AML-193 (cell line): ENCODE measurements at places on chromosomes 2 and 18.

DNA sequence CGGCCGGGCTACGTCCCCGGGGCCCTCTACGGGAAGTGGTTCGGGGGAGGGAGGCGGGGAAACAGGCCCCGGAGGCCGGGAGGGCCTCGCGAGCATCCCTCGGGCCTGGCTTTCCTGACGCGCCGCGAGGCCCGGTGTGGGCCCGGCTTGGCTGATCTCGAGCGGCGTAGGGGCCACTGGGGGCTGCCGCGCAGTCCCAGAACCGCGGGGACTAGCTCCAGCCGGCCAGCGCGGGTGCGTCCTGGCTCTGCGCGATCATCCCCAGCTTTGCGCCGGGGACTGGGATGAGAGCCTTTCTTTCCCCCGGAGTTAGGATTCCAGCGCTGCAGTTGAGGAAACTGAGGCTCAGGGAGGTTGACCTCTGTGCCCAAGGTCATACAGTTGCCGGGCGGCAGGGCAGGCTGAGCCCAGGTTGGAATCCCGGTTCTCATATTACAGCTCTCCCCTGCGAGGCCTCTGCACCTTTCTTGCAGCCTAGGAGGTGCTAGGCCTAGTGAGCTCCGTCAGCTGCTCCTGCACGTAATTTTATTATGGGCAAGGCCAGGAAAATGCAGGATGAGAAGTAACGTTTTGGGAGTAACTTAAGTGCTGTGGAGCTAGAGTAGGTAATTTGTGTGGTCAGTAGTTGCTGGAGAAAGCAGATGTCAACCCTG, 501 bp downstream of the LPIN1 start:
- DNase-seq, result no peak

DNA sequence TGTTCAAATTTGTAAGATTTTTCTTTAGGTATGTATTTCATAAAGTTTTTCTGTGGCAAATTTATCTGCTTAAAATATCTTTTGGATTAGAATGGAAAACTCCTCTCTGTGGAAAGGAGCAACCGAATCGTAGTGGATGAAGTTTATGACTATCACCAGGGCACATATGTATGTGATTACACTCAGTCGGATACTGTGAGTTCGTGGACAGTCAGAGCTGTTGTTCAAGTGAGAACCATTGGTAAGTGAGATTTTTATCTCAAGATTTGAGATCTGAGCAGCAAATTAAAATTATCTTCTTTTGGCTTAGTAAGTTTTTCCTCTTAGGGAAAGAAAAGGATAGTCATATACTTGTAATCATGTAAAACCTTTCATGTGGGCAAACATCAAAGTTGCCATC, 14.2 kb downstream of the IL18RAP start:
- no peak for DNase-seq

- no peak for DNase-seq
Observed at GRCh38 chr18:76266236-76266991, 228.6 kb downstream of the ZNF516 start.

GRCh38 chr2:42569116-42569711, 782 bp downstream of the MTA3 start:
- DNase-seq, result peak; percentile 9

GRCh38 chr2:211367711-211368110, 811.3 kb downstream of the CPS1 start:
- DNase-seq, result no peak

DNA sequence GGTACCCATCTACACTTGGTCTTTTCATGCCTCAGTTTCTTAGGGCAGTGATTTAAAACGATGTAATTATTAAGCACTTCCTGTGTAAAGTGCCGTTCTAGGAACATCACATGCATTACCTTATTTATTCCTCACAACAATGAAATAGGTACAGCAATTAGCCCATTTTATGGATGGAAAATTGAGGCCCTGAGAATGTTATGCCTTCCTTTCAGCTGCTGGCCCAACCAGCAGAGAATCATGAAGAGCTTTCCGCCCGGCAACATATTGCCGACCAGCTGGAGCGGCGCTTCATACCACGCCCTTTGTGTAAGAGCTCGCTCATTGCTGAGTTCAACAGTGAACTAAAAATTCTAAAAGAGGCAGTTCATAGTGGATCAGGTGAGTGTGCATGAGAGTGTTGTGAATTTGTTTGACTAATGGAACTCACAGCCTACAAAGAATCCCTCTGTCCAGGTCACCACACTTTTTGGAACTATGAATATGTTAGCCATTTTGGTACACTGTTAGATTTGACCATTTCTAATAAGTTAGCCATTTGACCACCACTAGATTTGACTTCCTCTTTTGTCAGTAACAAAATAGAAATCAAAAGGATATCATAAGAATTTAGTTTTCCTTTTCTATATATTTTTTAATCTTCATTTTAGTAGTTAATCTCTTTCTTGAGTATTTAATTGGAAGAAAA, 25.6 kb upstream of the RPE start:
- DNase-seq, result no peak

GRCh38 chr2:8115966-8116365, 565.9 kb upstream of the ID2 start:
- no peak for DNase-seq

DNA sequence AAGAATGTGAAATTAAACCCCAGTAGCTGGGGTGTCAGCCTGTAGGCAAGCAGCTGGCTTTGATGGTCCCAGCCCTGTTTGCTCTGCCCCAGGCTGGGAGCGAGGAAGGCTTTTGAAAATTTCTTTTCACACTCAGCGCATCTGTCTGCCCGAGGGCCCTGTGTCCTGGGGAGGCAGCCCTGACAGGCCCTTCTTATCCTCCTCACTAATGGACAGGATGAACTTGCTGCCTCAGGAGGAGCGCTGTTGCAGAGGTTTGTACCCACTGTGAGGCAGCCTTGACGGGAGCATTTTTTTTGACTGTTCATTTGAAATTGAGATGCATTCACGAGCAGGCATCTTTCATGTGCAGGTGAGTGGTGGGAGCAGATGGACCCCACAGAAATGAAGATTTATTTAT, 62.4 kb downstream of the SERPINB8 start:
- no peak for DNase-seq

DNA sequence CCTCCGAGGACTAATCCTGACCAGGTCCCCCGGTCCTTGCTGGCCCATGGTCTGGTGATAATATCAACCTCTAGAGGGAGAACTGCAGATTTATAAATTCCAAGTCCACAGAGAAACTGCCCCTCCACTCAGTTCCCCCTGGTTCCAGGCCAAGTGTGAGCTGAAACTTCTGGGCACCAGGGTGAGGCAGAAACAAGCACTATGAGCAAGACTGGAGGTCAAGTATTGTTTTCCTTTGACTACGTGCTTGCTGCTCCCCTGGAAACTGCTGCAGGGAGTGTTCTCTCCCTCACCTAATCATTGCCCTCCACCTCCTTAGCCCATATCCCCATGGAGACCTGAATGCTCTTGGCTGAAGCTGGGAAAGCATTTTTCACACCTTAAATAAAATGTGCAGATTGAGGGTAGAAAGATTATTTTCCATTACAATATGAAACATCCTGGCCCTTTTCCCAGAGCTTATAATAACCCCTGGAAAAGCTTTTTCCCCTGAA, 135.2 kb downstream of the RDH14 start:
- no peak for DNase-seq

GRCh38 chr18:34773378-34773777, 63.3 kb downstream of the DTNA start:
- no peak for DNase-seq

DNA sequence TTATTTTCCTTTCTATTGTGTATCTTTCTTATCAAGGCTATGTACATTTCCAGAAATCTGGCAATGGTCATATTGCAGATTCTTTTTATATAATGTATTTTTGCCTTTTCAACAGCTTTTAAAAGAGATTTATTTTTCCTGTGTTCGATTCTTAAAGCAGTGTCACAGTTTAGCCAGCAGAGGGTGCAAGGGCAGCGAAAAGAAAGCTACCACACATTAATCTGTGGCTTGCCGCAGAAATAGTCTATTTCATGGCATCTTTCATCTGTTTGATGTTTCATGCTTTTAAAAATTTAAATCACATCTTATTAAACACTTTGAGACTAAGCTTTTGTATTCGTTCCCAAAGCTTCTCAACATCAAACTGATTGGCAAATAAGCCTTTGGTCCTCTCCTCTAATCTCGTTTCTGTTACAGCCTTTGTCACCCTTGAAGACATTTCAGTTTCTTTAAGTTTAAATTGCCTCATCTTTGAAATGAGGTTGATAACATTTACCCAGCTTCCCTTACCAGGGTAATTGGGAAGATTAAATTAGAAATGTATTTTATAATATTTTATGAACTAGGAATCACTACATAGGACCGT, 73.3 kb downstream of the PIK3C3 start:
- DNase-seq, result peak; percentile 22

DNA sequence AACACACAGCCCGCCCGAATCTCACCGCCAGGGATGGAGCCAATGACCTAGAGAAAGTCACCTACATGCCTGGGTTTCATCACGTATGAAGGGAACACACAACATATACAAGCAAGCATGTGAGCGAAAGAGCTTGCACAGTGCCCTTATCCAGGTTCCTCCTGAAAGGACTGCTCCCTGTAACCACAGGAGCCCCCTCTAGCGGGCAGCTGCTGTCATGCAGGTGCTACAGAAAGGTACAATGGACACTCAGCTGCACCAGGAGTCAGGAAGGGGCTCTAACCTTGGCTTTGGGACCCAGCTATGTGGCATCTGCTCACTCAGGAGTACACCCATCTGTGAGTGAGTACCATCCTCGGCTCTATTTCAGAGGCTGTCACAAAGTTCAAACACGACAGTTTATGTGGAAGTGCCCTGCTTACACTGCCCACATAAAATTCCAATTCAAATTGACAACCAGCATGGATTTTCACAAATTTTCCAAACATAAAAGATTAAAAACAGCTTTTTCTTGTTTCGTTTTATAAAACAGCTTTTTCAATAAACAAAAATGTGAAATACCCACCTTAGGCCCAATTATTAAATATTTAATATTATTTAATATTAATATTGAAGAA, 3.5 kb downstream of the NDUFA10 start:
- DNase-seq, result peak; percentile 63

DNA sequence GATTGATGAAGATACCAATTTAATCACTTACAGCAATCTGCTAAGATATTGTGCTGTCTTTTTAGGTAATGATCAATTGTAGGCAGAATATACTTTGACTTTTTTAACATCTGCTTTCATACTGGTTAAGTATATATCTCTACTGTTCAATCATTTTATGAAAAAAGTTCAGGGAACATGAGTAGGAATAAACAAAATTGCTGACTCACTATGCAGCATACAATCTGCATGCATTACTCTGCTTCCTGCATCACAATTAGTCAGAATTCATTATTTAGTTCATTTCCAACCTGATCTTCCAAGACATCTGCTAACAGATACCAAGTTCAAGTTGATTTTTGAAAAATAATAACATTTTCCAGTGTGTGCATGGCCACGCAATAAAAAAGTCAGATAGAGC, 1430.4 kb upstream of the LRRTM1 start:
- no peak for DNase-seq

DNA sequence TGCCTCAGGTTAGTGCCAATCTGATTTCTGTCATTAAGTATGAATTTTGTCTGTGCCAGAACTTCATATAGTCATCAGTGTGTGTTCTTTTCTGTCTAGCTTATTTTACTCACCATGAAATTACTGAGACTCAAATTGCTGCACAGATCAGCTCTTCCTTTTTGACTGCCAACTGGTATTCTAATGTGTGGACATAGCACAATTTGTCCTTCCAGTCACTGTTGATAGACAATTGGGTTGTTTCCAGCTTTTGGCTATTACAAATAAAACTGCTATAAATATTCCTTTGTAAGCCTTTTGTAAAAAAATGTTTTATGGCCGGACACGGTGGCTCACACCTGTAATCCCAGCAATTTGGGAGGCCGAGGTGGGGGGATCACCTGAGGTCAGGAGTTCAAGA, 7.7 kb downstream of the SH3YL1 start:
- DNase-seq, result no peak

- DNase-seq, result no peak
Observed at GRCh38 chr2:129319422-129319717, 660.1 kb upstream of the RAB6C start.

DNA sequence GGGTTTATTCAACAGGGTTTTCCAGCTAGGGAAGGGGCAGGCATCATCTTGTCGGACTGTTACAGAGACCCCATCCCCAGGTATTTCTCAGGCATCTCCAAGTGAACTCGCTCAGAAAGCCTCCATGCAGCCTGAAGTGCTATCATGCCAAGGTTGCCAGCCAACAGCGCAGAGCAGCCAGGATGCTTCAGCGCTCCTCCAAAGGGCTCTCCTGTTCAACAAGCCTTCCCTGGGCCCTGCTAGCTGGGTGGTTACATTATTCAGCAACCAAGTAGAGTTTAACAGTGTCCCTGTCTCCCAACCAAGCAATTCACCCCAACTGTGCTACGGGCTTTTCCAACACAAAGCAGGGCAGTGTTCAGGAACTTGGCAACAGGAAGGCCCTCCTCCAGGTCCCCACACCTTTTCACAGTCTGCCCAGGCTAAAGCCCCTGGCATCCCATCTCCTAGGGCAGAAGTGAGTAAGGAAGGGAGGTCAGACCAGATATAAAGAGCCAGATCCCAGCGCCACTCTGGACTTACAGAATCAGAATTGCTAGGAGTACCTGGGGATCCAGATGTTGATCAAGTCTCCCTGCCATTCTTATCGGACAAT, 52.9 kb downstream of the ZBTB7C start:
- DNase-seq, result no peak

- peak; percentile 26 for DNase-seq
Observed at GRCh38 chr2:20015482-20016083, 3.1 kb upstream of the MATN3 start.

DNA sequence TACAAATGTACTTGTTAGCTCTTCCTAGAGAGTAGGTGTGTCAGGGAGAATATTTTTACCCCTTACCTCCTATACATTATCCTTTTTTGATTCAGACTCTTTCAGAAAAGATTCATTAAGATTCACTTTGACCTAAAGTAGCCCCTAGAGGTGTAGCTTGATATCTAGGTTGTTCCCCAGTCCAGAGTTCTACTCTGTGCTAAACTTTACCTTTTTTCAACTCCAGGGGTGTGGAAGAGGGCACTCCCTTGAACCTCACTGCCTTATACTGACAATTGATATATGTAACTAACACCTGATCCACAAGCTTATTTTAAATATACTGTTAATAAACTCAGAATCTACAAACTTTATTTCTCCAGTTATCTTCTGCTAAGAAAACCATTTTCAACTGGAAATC, 30.0 kb downstream of the AFTPH start:
- DNase-seq, result no peak

- DNase-seq, result no peak
Observed at GRCh38 chr2:240713928-240714746, 22.5 kb downstream of the AQP12A start.

GRCh38 chr2:152198499-152198898, 22.9 kb upstream of the STAM2 start:
- DNase-seq, result no peak

- DNase-seq, result peak; percentile 82
Observed at GRCh38 chr2:47402805-47403608, at the start of gene MSH2. Gene MSH2, plus strand, starts transcription at chr2:47403156. Its CDS starts 36 bp downstream, at chr2:47403192.

GRCh38 chr2:119218478-119219064, 5.1 kb upstream of the STEAP3 start:
- no peak for DNase-seq

- peak; percentile 7 for DNase-seq
Observed at GRCh38 chr2:189657867-189658266, 3.4 kb upstream of the ASNSD1 start.

- no peak for DNase-seq
Observed at GRCh38 chr2:120747281-120747680, 11.6 kb downstream of the GLI2 start.

- no peak for DNase-seq
Observed at GRCh38 chr18:1499265-1499664, 594.6 kb downstream of the ADCYAP1 start.
